ENCODE measurements at places on chromosomes 12 and 14.

DNA sequence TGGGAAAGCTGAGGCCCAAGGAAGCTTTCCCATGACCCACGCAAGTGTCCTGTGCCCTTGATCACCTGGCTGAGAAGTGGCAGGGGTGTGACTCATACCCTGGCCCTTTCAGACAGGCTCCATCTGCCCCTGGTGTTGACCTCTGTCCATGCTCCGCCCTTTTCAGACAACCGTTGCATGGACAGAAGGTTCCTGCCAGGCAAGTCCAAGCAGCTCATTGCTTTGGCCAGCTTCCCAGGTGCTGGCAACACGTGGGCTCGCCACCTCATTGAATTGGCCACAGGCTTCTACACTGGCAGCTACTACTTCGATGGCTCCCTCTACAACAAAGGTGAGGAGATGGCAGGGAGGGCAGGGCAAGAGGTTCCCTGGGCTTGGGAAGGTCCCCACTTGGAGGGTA is 103.5 kb downstream of the WSCD2 start:
- no peak for DNase-seq

DNA sequence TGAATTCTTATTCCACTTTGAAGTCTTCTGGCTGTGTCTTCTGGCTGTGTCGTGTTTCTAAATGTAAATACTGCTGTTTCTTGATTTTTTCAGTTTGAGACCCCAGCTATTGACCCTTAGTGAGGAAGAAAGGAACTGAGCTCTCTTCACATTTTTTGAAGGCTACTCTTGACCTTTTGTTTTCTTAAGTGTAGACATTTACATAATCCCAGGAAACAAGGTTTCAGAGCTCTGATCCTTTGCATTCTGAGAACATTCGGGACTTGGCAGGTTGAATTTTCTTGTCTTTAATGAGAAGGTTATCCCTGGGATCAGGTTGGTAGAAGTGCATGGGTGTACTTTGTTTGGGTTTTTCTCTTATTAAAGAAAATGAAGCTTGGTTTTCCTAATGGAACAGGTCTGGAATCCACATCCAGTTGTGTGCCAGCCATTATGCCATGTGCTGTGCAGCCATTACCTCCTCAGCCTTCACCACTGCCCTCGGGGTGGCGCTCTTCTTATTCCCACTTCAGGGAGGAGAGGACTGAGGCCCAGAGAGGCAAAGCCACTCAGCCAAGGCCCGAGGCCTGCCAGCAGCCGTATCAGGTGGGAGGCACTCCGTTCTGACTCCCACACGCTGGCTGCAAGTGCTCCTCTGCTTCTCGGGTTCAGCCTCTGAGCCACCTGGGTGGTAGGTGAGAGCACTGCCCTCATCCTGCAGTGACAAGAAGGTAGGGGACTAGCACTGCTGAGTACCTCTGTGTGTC is 120.9 kb downstream of the BEGAIN start:
- DNase-seq = no peak

DNA sequence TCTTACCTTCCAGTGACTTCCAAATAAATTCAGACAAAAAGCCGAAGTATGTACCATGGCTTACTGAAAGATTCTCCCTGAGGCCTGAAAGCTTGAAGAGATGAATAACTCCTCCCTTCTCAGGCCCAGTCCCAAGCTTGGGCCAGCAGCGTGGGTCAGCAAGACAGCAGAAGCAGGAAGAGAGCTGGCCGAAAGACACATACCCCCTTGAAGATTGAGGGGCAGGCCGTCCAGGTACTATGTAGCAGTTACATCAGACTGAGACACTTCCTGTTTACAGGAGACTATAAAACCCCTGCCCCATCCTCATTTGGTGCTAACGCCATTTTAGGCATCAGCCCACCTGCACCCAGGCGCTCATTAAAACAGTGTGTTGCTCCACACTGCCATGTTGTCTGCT is 15.0 kb downstream of the NDUFA12 start:
- no peak for DNase-seq

- no peak for DNase-seq
Observed at GRCh38 chr14:61675291-61675690, 20.0 kb upstream of the HIF1A start.

DNA sequence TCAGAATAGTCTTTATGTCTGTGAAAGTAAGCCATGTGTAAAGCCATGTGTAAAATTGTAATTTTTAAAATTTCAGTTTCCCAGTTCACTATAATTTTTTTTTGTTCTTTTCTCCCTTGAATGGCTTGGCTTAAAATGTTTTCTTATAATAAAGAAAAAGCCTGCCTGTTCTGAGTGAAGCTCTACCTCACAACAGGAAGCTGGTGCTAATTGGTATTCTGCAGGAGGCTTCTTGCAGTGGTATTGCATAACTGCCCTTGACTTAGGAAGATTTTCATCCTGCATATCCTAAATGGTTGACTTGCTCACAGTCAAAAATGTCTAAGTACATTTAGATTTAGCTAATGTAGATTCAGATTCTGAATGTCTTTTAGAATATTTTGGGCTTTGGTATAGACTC is 49.5 kb downstream of the ATP2A2 start:
- DNase-seq = no peak

DNA sequence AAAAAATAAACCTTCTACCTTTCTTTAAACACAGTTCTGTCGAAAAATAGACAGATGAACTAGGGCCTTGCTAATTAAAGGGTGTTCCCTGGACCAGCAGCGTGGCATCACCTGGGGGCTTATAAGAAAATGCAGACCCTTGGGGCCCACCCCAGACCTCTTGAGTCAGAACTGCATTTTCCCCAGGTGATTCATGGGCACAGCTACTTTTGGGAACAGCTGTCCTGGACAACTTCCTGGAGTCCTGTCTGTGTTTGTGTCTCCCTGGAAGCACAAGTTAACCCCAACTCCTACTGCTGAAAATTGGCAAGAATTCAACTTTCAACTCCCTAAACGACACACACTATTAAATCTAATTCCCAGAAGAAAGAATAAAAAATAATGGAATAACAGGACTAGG is 17.8 kb downstream of the FBLN5 start:
- no peak for DNase-seq

DNA sequence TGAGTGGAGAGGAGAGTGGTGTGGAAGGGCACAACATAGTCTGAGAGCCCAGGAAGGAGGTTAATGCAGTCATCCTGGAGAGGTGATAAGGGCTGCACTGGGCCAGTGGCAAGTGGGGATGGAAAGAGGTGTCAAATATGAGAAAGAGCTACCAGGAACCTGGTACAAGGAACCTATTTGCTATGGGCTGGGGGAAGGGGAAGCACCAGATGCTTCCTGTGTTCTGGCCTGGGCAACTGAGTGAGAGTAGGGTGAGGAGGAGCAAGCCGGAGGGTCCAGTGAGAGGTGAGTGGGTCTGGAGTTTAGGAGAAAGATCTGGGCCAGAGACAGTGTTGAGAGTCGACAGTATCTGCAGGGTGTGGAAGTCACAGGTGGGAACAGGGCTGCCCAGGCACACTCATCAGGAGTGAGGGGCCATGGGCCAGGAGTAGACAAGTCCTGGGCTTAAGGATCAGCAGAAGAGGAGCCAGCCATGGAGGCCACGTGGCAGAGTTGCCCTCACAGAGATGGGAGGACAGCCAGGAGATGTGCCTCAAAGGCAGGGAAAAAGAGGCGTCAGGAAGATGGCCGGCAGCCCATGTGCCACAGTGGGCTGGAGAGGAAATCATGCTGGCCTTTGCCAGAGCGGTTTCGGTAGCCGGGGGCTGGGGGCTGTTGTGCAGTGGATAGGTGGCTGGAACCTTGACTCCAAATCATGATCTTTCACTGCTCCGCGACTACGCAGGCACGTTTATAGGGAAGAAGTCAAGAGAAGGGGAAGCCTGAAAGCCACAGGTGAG is 2.9 kb upstream of the AQP6 start:
- DNase-seq = no peak

- no peak for DNase-seq
Observed at GRCh38 chr12:117603316-117604113, 242.1 kb upstream of the NOS1 start.

DNA sequence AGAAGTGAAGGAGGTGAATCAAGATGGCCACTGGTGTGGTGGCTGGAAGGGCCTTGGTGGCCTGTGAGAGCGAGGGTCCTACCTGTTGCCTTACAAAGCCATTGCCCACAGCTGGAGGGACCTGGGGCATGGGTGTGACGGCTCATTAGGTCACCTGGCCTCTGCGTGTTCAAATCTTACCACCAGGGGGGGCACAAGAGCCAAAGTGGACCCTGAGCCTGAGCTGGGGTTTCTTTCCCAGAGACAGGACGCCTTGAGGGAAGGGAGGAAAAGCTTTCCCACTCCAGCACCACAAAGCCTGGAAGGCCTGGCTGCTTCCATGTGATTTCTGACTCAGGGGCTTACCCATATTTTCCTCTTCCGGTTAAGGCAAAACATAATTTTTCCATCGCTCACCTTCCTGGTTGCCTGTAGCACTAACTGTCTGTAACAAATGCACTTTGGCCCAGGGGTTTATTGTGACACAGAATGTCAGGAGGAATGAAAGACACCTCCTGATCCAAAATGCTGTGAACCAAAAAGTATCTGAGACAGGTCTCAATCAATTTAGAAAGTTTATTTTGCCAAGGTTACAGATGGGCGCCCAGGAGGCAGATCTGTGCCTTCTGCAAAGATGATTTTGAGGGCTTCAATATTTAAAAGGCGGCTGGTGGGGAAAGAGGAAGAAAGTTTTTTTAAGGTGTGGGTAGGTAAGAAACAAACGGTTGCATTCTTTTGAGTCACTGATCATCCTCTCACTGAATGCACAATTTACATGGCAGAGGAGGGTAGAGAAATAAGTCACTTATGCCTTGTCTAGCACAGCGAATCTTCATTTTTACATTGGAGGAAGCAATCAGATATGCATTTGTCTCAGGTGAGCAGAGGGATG is 4.3 kb upstream of the CD9 start:
- peak; percentile 51 for DNase-seq

- no peak for DNase-seq
Observed at GRCh38 chr14:68172216-68172615, 352.6 kb downstream of the RAD51B start.

GRCh38 chr14:76951166-76951565 is 77.3 kb downstream of the IRF2BPL start:
- DNase-seq = no peak

- no peak for DNase-seq
Observed at GRCh38 chr12:75087654-75088053, 122.0 kb downstream of the KCNC2 start.

GRCh38 chr14:30005114-30005808 is 77.6 kb upstream of the PRKD1 start:
- DNase-seq = no peak

- no peak for DNase-seq
Observed at GRCh38 chr14:37116933-37117849, 55.2 kb downstream of the SLC25A21 start.

DNA sequence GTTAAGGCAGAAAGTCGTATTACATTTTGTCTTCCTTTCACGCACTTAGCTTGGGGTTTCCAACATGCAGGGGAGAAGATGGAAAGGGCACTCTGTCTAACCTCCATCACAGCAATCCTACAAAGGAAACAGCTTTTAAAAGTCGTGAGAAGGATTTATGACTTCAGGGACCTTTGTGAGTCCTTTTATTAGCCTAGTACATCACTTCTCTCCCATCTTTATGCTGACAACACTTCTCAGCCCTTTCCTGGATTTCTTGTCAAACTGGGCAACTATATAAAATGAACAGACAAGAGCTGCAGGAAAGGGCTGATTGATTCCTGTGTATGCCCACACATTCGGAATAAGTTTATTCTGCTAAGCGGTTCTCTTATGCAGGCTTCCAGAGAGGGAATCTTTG is 159.0 kb downstream of the DERA start:
- no peak for DNase-seq

- DNase-seq = no peak
Observed at GRCh38 chr14:102668291-102668873, 75.9 kb downstream of the RCOR1 start.

Data from stimulated activated CD4-positive, alpha-beta T cell treated with anti-CD3 and anti-CD28 coated beads, Interleukin-15, amount 100 ng/mL, for 1 hour (primary cell).